ENCODE measurements at places on chromosomes 4 and X.

- no peak for DNase-seq
Observed at GRCh38 chrX:14616301-14616700, 87.0 kb downstream of the GLRA2 start.

DNA sequence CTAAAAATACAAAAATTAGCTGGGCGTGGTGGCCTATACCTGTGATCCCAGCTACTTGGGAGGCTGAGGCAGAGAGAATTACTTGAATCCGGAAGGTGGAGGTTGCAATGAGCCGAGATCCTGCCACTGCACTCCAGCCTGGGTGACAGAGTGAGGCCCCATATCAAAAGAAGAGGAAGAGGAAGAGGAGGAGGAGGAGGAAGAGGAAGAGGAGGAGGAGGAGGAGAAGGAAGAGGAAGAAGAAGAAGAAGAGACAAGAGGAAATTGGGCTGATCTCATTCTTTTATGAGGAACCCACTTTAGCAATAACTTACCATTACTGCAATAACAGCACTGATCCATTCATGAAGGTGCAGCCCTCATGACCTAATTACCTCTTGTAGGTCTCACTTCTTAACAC lies 138.9 kb upstream of the GIMD1 start:
- no peak for DNase-seq

- DNase-seq, result no peak
Observed at GRCh38 chrX:24243188-24243587, 70.7 kb downstream of the SUPT20HL2 start.

DNA sequence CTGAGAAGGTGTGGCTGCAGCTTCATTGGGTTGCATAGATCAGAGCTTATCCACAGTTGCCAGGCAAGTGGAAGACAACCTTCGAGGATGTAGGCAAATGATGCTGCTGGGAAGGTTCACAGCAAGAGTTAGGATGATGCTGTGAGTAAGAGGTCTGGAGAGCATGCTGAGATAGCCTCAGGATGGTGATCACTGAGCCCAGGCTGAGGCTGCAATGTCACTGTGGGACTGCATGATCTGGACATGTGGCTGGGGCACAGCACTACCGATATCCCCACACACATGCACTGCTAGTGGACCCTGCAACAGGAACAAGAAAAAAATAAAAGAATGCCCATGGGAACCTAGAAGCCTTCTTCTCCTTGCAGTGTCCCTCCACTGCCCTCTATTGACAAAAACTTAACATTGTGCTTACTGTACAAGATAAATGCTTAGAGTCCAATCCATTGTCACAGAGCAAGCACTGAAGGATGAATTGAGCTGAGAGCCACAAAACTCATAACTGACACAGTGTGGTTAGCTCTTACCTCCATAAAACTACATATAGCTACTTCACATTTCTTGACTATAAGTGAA lies 105.6 kb downstream of the CNKSR2 start:
- DNase-seq, result no peak

DNA sequence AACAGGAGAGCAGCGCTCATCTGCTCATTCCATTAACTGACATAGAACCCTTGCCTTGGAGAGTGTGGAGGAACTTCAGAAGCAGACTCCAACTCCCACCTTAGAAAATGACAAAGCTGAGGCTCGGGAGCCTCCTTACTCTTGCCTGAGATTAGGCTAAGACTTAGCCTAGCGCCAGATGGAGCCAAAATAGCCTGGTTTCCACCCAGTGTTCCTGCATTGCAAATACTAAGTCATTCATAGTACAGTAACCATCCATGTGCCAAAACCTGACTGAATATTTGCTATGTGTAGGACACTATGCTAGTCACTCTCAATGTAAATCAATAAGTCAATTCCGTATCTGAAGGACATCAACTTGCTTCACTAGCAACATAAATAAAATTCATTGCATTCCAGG lies 387.4 kb upstream of the CPEB2 start:
- no peak for DNase-seq

- DNase-seq, result no peak
Observed at GRCh38 chr4:140091305-140091704, 62.7 kb downstream of the MAML3 start.

- no peak for DNase-seq
Observed at GRCh38 chrX:120775959-120776358, 99.7 kb downstream of the CT47B1 start.

- DNase-seq, result no peak
Observed at GRCh38 chrX:123971982-123972381, 10.5 kb downstream of the STAG2 start.

DNA sequence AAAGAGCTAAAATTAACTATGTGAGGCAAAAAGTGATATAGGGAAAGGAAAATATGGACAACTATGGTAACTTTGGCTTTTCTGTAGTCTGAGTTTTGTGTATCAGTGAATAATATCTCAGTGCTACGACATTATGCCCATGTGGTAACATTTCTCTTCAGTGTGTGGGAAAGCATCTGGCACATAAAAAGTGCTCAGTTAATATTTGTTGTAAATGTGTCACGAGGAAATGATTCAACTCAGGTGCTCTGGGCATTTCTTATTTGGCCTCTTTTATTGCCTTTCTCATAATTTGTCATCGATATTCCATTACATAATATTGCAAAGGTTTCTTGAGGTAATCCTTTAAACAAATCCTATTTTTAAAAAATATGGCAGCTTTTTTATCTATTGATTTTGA lies 17.6 kb downstream of the OFD1 start:
- DNase-seq, result no peak
